ENCODE measurements at places on chromosomes 13 and 19.

- DNase-seq: no peak
Observed at GRCh38 chr19:40360708-40361241, 12.3 kb downstream of the PLD3 start.

DNA sequence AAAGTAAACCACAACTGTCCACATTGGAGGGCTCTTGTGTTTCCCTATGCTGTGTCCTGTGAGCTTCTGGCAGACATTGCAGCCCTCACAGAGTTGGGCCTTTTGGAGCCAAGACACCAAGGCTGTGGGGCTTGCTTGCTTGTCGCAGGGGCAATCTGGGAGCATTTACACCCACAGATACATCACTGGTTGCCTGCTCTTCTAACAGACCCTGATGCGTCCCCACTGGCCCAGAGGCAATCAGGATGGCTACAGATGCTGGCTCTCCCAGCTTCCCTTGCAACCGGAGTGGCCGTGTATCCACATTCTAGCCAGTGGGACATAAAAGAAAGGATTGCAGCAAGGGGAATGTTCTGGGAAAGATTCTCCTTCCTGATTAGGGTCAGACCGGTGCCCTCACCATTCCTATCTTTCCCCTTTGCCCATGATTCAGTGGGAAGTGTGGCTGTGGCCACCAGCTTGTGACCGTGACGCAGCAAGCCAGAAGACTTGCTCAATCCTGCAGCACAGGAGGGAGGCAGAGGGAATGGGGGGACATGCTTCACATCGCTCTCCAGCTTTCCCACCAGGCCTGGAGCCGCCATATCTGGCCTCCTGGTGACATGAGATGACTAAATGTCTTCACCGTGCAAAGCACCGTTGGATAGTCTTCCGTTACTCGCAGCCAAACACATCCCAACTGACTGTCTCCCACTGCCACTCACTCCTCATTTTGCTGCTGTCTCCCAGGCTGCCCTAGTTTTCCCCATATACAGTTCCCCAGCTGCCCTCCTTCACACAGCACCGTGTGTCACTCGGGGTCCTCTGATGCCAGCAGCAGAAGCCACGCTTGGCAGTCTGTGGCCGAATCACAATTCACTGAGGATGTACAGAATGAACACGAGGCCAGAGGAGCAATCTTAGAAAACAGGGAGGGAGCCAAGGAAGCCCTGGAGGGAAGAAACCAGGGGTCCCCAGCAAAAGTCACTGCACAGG, 151.0 kb downstream of the DPF1 start:
- no peak for DNase-seq

DNA sequence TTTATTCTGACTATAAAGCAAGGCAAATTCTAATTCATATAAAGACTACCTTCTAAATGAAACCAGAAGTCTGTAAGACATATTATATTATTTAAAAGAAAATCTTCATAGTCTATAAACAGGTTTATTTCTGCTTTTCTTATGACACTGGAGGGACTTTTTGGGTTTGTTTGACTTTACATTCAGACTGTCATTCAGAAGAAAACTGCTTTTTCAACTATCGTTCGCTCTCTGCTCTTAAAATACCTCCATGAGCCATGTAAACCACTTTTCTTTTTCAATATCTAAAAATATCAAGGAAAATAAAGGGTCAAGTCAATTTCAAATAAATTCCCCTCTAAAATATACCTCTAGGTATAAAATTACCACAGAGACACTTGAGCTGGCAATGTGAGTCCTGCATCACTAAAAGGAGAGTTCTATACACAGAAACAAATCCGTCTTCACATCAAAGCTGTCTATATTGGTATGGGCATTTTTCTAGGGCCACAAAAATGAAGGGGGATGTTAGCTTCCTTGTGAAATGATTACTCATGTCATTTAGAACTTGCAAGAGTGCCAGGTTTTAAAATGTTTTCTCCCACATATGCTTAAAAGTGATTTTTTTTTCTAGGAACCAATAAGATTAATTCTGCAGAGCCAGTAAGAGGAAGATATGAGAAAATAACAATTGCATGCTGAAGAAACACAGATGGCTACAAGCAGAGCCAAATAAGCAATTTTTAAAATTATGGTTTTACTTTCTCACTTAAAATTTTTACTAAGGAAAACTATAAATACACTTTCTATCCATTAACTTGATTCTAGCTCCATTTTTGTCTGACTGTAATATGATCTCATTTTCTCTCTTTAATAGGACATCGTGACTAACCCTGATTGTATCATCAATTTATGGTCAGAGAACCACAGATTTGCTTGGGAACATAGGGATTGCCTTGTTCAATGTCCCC, 181.8 kb downstream of the TBC1D4 start:
- DNase-seq: no peak

DNA sequence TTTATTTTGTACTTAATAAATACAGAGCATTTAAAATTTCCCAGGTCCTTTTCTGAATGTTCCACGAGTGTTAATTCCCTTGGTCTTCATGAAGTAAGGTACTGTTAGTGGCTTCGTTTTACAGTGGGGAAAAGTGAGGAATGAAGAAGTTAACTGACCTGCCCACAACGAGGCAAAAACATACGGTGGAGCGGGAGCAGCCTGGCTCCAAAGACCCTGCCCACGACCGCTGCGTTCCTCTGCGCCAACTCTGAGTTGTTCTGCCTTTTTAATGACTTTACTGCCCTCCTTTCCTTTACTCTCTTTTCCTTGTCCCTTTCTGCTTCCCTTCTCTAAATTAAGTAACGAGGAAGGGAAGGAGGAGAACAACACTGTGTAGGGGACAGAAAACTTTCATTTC, 392.9 kb downstream of the PCDH9 start:
- no peak for DNase-seq

GRCh38 chr13:27193496-27193895, 21.9 kb upstream of the USP12 start:
- no peak for DNase-seq

GRCh38 chr19:1840541-1841115, 7.7 kb downstream of the REXO1 start:
- DNase-seq: no peak
